ENCODE measurements at places on chromosomes 4 and X.

DNA sequence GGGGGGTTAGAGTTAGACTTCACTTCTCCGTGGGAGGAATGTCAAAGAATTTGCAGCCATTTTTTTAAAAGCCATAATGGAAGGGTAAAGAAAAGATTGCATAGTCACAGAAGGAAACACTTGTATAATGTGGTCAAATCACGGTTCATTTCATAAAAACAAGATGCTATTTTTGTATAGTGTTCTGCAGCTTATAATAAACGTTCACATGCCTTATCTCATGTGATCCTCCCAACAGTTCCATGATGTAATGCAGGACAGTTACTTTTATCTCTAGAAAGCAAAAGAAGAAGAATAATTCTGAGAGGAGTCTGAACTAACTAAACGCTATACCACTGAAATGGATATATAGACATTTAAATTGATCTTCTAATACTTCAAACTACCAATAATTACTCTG, 71.3 kb upstream of the CAMK2D start:
- DNase-seq, result no peak

DNA sequence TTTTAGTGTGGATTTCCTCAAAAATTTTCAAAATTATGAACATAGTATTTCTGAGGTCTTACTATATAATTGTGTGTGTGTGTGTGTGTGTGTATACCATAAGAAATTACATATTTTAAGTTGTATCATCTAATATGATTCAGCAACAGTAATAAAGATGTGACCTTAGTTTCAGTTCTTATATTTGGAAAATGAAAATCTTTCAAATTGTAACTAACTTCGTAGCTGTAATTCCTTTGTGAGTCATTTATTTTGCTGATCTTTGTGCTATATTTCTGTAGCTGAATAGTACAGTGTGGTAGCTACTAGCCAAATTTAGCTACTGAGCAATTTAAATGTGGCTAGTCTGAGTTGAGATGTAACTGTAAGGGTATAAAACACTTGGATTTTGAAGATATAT, 116.4 kb downstream of the RAP1GDS1 start:
- DNase-seq, result no peak

GRCh38 chr4:181524499-181524898, 718.7 kb upstream of the TENM3 start:
- no peak for DNase-seq

DNA sequence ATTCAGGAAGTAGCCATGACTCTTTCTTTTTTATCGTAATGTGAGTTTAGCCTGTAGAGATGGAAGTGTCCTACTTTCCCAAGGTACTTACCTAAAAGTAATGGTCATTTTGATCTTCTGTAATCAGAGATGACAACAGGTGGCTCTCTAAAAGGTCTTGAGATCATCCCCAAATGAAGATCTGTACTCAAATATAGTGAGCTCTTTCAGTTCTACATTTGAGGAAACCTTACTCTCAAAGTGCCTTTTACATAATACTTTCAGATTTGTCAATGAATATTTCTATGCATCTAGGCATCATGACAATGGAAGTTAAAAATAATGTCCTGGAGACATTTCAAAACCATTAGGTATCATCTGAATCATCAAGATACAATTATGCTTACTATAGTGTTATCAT, 17.2 kb upstream of the MND1 start:
- DNase-seq, result no peak

GRCh38 chr4:146124023-146124680, 51.4 kb upstream of the LSM6 start:
- DNase-seq, result no peak

DNA sequence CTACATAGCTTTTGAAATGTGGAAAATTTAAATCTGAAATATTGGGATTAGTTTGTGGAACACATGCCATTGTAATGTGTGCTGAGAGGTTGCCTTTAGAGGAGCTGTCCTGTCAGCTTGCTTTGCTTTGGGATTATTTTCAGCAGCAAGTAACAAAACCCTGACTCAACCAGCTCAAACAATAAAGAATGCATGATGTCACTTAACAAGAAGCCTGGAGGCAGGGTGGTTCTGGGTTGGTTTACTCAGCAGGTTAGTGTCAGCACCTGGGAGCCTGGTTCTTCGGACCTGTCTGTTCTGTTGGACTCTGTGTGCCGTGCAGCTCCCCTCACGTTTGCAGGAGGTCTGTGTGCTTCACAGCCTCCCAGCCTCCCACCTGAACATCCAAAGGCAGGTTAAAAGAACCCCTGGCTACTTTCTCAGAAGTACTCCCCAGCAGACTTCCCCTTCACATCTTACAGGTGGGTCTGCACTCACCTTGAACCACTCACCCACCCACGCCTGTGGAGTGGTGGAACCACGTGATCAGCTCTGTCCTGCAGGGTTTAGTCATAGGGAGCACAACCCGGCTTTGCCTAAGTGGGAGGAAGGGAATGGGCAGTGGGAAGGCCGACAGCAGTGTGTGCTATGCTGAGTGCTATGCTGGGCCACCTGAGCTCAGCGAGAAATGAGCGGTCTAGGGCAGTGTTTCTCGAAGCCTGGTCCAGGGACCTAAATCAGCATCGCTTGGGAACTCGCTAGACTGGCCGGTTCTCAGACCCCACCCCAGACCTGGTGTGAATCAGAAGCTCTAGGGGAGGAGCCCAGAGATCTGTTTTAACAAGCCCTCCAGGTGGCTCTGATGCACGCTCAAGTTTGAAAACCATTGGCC, 20.4 kb downstream of the TMEM131L start:
- peak; percentile 51 for DNase-seq

DNA sequence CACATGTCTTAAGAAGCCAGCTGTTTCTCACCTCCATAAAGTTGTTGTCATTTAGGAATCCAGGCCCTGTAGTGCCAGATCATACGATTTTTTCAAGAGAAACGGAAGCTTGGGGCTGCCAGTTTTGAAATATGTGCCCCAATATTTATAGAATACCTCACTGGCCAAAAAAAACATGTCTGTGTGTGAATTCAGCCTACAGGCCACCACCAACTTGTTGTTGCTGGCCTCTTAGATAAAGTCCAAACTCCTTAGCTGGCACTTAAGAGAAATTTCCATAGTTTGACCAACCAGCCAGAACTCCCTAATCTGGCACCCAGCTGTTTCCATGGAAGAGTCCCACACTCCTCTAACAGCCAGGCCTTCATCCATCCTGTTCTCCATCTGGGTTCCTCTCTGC, 74.1 kb downstream of the WDR19 start:
- no peak for DNase-seq

GRCh38 chrX:13000301-13000811, 25.4 kb downstream of the TMSB4X start:
- peak; percentile 63 for DNase-seq

GRCh38 chr4:7156328-7156727, 36.0 kb upstream of the SORCS2 start:
- peak; percentile 74 for DNase-seq

- peak; percentile 73 for DNase-seq
Measured at GRCh38 chr4:76585897-76586360, 150.9 kb downstream of the SHROOM3 start.

GRCh38 chr4:55186700-55187099, 61.3 kb upstream of the KDR start:
- DNase-seq, result no peak

DNA sequence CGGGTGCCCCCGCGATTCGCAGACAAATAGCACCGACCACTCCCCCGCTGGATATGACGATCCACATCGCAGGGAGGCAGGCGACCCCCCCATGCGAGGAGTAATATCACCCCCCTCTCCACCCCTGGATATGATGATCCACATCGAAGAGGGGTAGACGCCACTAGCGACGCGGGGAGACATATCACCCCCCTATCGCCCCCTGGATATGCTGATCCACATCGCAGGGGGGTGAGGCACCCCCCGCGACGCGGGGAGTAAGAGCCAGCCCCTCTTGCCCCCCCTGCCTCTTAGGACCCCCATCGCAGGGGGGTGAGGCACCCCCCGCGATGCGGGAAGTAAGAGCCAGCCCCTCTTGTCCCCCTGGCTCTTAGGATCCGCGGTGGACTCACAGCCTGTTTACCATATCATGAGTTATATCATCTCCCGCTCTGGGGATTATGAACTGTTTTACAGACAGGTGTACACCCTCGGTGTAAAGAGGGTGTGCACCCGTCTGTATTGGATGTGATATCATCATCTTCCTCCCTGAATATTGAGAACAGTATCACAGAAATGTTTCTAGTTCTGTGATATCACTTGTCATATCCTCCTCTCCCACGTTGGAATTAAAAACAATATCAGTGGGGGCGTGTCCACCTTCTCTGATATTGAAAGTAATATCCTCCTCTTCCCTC, 22.7 kb upstream of the DRD5 start:
- DNase-seq, result no peak

GRCh38 chr4:79689740-79690139, 281.7 kb upstream of the GK2 start:
- DNase-seq, result no peak

DNA sequence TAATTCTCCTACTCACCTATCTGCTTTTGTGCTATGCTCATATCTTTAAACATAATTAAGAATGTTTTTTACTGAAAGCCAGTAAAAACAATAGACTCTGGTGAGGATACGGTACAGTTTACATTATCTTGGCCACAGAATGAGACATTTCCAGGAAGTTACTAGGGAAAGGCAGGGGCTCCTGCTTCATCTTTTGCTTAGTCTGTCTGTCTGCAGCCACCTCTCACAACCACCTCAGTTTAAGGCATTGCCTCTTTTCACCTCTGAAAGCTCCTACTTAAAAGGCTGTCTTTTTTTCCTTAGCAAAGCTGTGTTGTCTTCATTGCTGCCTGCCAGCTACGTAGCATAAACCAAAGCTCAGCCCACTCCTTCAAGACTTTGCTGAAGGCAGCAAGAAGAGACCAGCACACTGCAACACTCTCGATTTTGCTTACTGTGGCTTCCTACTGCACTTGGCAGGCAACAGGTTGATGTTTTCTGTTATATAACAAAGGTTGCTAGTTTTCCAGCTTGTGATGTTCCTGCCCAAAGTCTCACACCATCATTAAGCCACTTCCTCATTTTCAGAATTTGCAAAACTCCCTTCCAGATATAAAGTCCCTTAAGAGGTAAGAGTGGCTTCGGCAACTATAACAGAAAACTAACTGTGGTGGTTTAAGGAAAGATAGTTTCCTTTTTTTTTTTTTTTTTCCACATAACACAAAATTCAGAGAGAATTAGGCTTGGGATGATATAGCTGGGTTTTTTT, 432.9 kb downstream of the GRXCR1 start:
- DNase-seq, result peak; percentile 0

DNA sequence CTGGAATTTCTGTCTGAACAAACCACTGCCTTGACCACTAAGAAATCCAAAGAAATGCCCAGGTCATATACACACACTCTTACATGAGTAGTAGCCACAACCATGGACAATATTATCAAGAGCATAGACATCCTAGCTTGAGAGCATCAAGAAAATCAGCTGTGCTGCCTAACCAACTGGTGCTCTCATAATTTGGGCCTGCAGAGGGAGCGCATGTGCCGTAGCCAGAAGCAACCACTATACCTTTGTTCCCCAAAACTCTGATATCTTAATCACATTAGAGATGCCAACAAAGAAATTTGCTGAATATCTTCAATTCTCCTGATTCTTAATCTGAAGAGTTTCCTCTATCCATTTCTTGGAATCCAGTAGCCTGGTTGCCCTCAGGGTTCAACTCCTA, 163.6 kb downstream of the ZNF674 start:
- DNase-seq, result peak; percentile 5

GRCh38 chr4:77843628-77844027, 19.0 kb upstream of the MRPL1 start:
- no peak for DNase-seq

- DNase-seq, result no peak
Measured at GRCh38 chrX:35858361-35858760, 60.2 kb downstream of the MAGEB16 start.

- DNase-seq, result peak; percentile 42
Measured at GRCh38 chr4:140135529-140136088, 18.4 kb downstream of the MAML3 start.

DNA sequence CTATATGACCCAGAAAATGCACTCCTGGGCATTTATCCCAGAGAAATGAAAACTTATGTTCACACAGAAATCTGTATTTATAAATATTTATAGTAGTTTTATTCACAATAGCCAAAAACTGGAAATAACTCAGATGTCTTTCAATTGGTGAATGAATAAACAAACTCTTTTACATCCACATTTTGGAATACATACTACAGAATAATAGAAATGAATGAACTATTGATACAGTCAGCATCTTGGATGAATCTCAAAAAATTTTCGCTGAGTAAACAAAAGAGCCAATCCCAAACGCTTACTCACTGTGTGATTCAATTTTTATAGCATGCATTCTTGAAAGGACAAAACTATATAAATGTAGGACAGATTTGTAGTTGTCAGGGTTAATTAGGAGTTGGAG, 75.1 kb upstream of the HTR2C start:
- DNase-seq, result no peak

DNA sequence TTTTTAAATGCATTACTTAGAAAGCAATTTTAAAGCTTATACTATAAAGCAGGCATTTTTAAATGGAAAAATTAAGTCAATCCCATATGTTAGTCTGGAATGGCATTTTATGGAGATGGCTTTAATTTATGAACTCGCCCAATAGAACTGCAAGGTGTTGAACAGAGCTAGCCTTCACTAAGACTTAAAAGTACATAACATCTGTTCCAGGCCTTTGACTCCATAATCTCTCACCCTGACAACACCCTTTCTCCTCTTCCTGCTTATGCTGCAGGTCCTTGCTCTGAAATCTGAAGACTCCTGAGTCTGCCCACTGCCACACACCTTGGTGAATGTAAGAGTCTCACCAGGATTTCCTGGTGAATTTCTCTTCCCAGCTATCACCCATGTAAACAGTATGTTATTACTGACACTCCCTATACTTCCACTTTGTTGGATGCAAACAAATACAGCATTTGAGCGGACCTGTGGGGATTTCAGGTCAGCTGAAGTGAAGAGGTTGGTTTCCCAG, 17.7 kb upstream of the SLC39A8 start:
- no peak for DNase-seq

GRCh38 chr4:184823014-184823413, 2.8 kb downstream of the ACSL1 start:
- DNase-seq, result no peak

GRCh38 chr4:123874063-123874462, 477.5 kb downstream of the SPRY1 start:
- DNase-seq, result peak; percentile 91

- DNase-seq, result no peak
Measured at GRCh38 chr4:19494961-19495360, 756.7 kb upstream of the SLIT2 start.
